ENCODE measurements at places on chromosomes 5 and 9. TPM values are rescaled to one million over a fixed set of nuclear protein-coding genes. Genes with fewer than 3 reads are reported as not detected.

The TXNDC8 gene
- polyA plus RNA-seq, result not detected

The CCDC69 gene
- polyA plus RNA-seq, result 4.0 TPM

The PDE4D gene
- 46.0 TPM for polyA plus RNA-seq

The LYSMD3 gene
- polyA plus RNA-seq, result 6.0 TPM

The CCDC127 gene
- polyA plus RNA-seq, result 3.4 TPM

The SH3TC2 gene
- 0.91 TPM for polyA plus RNA-seq

The ZNF782 gene
- 0.62 TPM for polyA plus RNA-seq

The CTNND2 gene
- not detected for polyA plus RNA-seq

The PTGER4 gene
- 35.9 TPM for polyA plus RNA-seq

The GPRIN1 gene
- polyA plus RNA-seq, result 2.4 TPM

The EFNA5 gene
- polyA plus RNA-seq, result 9.9 TPM

The ANKRD34B gene
- not detected for polyA plus RNA-seq

The NIM1K gene
- 0.14 TPM for polyA plus RNA-seq

The DDX4 gene
- polyA plus RNA-seq, result not detected

The CDH18 gene
- 0.05 TPM for polyA plus RNA-seq

The ANXA2R gene
- 10.4 TPM for polyA plus RNA-seq

The PAEP gene
- polyA plus RNA-seq, result not detected

The ZNF658 gene
- 0.76 TPM for polyA plus RNA-seq

The GLT6D1 gene
- polyA plus RNA-seq, result not detected

The SLC22A4 gene
- 6.3 TPM for polyA plus RNA-seq

The CYLC2 gene
- polyA plus RNA-seq, result not detected

The ARSI gene
- polyA plus RNA-seq, result 0.03 TPM

The SCGB3A2 gene
- polyA plus RNA-seq, result not detected

The CAMK4 gene
- polyA plus RNA-seq, result 1.9 TPM

The NCBP1 gene
- polyA plus RNA-seq, result 8.8 TPM

The HTR4 gene
- not detected for polyA plus RNA-seq

The FGF18 gene
- 0.13 TPM for polyA plus RNA-seq

The DAB2IP gene
- 29.9 TPM for polyA plus RNA-seq

The SPINK13 gene
- polyA plus RNA-seq, result not detected

The OMD gene
- polyA plus RNA-seq, result not detected

The BASP1 gene
- polyA plus RNA-seq, result 58.5 TPM

The NEUROG1 gene
- not detected for polyA plus RNA-seq

The QRFP gene
- not detected for polyA plus RNA-seq

The FBP1 gene
- polyA plus RNA-seq, result 1.9 TPM

The PLPP7 gene
- 2.7 TPM for polyA plus RNA-seq

The DNAJC18 gene
- 26.0 TPM for polyA plus RNA-seq

The CDHR2 gene
- not detected for polyA plus RNA-seq

The HK3 gene
- polyA plus RNA-seq, result not detected

The GRXCR2 gene
- not detected for polyA plus RNA-seq

The GPR150 gene
- polyA plus RNA-seq, result 0.28 TPM

The CEP78 gene
- 6.9 TPM for polyA plus RNA-seq

The PCDHB3 gene
- polyA plus RNA-seq, result 0.22 TPM

The MPDZ gene
- 17.7 TPM for polyA plus RNA-seq

The GRAMD2B gene
- polyA plus RNA-seq, result 2.0 TPM
